PC-3 (cell line): ENCODE measurements at places on chromosomes 13 and 19.
A peak's percentile ranks its signal among the peaks of the same experiment; 100 is the strongest.

DNA sequence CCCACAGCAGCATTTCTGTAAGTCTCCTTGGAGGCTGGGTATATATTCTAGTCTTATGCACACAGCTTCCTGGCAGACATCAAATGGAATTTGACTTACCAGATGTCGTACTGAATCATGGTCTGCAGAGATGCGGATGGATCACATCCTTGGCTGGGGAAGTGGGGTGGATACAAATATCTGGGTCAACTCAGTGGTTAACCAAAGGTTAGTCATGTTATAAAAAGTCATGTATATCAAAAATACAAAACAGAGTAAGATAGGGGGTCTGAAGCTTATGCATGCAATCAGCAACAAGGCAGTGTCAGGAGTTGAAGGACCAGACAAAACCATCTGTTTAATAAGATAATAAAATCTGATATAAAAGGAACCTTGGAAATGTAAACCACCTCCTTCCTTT is 61.9 kb downstream of the WASF3 start:
- peak; percentile 18 for DNase-seq

DNA sequence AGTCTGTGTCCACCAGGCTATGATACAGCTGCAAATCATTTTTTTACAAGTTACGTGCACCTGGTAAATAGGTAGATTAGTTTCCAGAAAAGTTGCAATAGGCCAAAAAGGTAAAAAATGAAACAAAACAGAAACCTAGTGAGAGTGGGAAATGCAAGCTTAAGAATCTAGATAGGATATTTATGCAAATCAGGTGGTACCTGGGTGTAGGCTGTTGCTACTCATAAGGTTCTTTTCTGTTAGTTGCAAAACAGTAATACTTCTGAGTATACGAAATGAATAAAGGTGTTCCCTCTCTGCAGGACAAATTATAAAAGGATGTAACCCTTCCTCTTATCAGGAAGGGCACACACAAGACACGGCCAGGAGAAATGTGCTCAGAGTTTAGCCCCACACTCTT is 97.9 kb downstream of the UGGT2 start:
- DNase-seq: no peak

- no peak for DNase-seq
Measured at GRCh38 chr13:111272117-111272516, 48.3 kb upstream of the TEX29 start.

DNA sequence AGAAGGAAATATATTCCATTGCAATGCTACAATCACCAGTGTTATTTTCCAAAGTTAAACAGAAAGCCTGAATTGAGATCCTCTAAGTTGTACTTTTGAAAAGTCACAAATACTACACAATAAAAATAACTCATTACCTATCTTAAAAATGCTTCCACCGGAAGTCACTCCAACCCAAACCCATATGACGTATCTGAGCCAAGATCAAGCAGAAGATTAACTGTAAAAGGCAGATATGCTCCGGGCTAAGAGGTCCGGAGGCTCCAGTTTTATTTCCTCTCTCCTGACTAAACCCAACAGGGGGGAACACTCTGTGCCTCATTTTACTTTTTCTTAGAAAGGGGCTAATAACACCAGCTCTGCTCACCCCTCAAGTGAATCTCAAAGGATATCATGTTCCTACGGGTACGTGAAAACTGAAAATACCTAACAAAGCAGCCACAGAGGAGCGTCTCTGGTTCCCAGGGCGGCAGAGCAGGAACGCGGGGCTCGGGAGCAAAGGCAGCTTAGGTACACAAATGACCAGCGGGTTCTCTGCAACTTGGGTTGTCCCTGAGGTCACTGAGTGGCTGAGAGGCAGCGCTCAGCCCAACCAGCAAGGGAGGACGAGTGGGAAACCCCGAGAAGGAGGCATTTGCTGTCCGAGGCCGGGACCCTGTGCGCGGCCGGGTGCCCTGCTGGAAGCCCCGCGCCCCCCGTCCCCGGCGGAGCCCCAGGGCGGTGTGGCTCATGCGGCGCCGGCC is 750 bp downstream of the RAB20 start:
- peak; percentile 26 for DNase-seq

GRCh38 chr13:111275995-111276618 is 44.3 kb upstream of the TEX29 start:
- no peak for DNase-seq

- peak; percentile 34 for DNase-seq
Measured at GRCh38 chr13:112814905-112815585, 125.2 kb downstream of the ATP11A start.

- DNase-seq: no peak
Measured at GRCh38 chr19:35785339-35785627, 9.9 kb downstream of the ARHGAP33 start.

GRCh38 chr13:73865027-73865426 is 269.2 kb downstream of the KLF12 start:
- DNase-seq: no peak

DNA sequence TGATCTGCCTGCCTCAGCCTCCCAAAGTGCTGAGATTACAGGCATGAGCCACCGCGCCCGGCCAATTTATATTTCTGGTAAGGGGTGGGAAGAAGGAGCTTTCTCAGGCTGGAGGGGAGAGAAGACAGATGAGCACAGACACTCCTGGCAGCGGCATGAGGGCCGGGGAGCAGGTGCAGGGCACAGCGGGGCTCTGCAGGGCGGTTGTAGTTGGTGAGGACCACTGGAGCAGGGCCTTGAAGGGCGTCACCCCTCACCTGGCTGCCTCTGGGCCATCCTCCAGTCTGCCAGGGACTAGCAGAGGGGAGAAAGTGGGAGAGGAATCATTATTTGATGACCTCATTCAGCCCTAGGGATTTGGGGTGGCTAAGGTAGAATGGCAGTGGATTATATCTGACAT is 8.6 kb upstream of the CSNK1G2 start:
- no peak for DNase-seq

GRCh38 chr19:7928741-7929701 is 3.1 kb upstream of the CTXN1 start:
- peak; percentile 87 for DNase-seq

- DNase-seq: no peak
Measured at GRCh38 chr13:48801255-48801654, 147.5 kb downstream of the CYSLTR2 start.

DNA sequence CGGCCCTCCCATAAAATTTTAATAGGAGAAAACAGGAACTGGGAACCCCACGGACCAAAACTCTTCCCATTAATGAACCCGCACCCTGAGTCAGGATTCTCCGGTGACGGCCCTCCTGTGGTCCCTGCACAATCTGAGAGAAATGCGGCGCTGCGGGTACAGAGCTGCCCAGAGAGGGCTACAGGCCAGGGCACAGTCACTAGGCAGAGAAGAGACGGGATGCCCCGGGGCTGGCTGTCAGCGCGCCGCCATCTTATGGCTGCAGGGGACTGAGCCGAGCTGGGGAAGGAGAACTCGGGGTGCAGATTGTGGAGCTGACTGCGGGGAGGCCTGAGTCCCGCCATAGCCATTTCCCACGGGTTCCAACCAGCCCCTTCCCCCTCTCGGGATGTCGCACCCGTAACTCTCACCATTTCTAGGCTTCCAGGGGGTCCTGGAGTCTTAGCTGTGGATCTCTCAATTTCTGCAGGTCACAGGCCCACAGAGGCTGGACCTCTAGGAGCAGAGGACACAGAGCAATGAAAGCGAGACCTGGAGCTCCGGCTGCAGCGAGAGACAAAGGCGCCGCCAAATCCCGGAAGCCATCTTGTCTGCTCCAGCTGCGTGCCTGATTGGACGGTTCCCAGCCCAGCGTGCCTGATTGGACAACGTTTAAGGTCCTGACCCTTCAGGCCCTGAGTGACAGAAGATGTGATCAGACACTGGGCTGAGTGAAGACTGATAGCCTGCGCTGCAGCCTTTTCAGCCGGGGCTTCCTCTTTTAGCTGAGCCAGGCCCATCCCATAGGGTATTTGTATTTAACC is at the start of gene ZNF675:
TSS of gene ZNF675 (minus strand) at position 592 of the 803 bp plus-strand sequence. CDS start at position 413, 179 bp downstream.
- peak; percentile 93 for DNase-seq

DNA sequence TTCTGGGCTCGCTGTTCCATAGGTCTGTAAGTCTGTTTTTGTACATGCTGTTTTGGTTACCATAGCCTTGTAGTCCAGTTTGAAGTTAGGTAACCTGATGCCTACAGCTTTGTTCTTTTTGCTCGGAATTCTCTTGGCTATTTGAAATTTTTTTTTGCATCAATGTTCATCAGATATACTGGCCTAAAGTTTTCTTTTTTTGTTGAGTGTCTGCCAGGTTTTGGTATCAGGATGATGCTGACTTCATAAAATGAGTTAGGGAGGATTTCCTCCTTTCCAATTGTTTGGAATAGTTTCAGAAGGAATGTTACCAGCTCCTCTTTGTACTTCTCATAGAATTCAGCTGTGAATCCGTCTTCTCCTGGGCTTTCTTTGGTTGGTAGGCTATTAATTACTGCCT is 397.8 kb upstream of the HTR2A start:
- DNase-seq: no peak

GRCh38 chr13:107057028-107057631 is 489.2 kb upstream of the ARGLU1 start:
- DNase-seq: no peak

DNA sequence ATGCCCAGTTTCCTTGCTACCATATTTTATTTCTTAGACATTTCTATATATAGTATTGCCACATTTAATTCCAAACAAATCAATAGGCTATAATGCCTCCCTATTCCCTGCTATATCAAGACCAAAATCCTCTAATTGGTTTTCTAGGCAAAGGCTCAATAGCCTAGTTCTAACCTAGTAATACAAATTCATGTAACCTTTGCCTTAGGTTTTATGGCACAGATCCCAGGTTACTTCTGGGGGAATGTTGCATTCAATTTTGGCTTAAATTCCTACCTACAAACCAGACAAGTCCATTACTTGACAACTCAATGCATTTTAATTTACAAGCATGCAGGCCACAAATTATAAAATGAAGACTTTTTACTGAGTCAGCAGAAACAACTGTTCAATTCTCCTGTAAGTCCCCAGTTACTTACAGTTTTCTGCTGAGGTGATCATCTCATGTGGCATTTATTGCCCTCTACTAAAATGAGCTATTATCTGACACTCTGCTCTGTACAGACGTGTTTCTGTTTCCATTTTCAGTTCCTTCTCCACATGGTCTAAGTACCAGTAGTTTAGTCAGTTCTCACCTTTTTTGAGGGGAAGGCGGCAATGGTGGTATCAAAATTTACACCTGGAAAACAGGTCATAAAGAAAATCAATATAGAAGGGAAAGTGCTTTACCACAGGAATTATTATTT is 11.7 kb downstream of the KCNRG start:
- no peak for DNase-seq

DNA sequence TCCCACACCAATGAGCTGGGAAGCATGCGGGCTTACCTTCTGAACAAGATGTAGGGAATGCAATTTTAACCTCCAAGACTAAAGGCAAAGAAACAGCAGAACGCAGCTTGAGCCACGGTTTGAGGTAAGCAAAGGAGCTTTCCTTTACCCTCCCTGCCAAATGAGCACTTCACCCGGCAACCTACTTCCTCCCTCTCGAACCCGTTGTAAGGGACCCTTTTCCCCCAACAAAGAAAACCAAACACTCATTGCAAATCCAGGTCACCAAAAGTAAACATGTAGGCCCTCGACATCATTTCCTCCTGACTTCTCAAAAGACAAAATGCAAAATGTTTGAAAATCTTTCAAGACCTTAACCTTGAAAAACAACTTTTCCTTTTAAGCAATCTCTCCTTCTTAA is 65.3 kb downstream of the ABCC4 start:
- DNase-seq: no peak

- no peak for DNase-seq
Measured at GRCh38 chr13:98372876-98373275, 195.8 kb upstream of the RNF113B start.

DNA sequence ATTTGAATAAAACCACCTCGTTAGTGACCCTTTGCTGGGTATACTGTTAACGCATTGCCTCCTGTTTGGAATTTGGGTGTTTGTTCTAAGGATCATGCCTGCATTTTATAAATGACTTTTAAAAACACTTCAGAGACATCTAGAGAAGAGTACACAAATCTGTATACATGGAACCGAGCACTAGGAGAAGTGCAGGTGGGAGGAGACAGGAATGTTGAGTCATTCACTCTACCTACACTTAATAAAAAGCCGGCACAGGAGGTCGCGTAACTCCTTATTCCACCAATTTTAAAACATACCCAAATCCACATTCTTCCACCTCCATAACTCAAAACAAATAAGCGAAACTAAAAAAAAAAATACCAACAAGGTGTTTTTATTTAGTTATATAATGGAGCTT is 48.6 kb downstream of the FGF9 start:
- DNase-seq: no peak

GRCh38 chr13:44609137-44609536 is 33.0 kb upstream of the TSC22D1 start:
- DNase-seq: no peak

GRCh38 chr13:20772401-20773131 is 1.2 kb downstream of the EEF1AKMT1 start:
- no peak for DNase-seq

DNA sequence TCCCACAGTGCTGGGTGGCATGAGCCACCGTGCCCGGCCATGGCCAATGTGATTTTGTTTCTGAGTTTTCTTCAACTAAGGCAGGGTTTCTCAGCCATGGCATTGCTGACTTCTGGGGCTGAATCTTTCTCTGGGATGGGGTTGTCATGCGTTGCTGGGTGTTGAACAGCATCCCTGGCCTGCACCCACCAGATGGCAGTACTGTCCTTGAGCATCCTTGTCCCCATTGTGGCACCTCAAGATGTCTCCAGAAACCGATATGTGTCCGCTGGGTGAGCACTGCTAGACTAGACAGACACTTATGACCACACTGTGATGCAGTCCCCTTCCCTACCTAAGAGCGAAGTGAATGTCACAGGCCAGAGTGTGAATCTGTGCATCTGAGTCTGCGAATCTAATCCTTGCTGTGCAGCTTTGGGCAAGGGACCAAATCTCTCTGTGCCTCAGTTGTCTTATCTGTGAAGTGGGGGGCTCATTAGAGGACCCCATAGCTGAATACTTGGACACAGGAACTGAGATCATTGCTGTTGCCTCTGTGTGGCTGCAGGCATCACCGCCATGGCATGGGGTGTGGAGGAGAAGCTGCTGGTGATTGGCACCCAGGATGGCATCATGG is 50.3 kb upstream of the SIN3B start:
- DNase-seq: peak; percentile 78

- no peak for DNase-seq
Measured at GRCh38 chr13:112729408-112729807, 39.6 kb downstream of the ATP11A start.
